ENCODE measurements at places on chromosomes 7 and 10.

- no peak for DNase-seq
Observed at GRCh38 chr7:98698976-98699375, 81.9 kb downstream of the NPTX2 start.

DNA sequence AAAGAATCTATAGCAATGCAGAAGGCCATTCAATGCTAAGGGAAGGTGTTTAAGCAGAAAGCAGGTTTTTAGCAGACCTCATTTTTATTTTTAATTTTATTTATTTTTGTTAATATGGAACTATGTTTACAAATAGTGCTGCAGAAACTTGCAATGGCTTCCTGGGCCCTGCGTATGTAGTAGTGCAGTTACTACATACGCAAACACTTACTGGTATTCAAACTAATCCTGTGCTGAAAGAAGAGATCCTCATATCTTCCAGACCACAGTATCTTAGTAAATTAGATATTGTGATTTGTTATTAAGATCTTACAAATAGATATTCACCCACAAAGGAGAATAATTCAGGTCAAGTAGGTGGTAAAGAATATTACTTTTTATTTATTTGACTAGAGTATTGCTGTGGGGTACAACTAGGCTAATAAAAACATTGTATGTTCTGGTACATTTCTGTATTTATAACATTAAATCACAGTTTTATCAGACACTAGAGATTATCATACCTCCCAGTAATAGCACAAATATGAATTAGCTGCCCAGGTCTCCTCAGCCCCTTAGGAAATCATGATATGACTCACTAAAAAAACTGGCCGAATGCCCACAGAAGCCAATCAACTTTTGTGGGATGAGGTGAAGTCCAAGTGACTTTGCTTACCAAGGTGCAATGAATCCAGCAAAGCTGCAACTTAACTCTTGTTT lies 57.6 kb downstream of the RNLS start:
- no peak for DNase-seq

DNA sequence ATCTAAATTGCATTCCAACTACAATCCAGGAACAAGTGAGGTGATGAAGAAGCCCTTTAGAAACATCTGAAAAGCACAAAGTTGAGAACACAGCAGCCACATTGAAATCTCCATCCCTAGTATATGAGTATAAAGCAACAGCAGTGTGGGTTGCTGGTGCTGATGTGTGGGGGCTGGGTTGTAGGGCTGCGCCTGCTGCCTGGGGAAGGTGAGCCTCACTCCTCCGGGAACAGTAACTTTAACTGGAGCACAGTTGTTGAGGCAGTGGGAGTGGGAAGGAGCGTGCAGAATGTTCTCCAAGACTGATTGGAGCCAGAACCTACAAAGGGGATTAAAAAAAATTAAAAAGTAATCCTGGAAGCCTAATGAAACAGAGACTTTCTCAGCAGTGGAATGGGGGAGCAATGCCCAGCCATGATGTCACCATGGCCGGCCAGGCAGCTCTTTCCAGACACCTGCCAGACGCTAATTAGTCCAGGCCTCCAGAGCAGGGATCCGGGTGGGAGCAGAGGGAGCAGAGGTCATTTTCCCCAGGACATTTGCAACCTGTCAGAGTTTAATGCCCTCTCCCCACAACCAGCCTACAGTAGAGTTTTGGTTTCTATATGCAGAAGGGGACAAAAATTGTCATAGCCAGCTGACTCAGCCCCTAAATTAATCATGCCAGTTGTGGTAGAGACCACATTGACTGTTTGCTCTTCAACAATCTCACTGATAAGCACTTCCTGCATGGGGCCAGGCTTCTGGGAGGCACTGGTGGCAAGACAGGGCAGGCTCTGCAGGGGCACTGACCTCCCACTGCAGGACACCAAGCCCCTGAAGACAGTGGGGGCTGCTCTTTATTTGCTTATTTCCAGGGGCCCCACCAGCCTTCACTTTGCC lies 133.0 kb upstream of the ZNF32 start:
- DNase-seq: no peak

GRCh38 chr10:475709-476454 lies 213.6 kb downstream of the DIP2C start:
- DNase-seq: no peak

DNA sequence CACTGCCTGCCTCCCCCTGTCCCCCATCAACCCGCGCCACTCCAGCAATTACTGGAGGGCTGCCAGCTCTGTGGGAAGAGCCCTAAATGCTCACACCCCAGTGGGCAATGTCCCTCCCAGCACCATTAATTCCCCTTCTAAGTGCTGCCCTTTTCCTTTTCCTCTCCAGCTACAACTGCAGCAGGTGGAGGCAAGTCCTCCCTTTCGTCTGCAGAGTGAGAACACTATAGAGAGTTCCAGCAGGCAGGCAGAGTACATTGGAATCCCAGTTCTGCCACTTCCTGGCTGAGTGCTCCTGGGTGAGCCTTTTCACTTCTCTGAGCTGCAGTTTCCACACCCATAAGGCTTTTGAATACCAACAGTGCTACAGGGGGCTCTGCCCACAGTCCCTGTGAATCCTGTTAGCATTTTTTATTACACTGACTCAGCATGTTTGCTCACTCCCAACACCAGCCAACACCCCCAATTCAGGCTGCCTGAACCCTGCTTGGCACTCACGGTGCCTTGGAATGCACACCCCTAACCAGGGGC lies 447.0 kb downstream of the GRID1 start:
- DNase-seq: no peak

DNA sequence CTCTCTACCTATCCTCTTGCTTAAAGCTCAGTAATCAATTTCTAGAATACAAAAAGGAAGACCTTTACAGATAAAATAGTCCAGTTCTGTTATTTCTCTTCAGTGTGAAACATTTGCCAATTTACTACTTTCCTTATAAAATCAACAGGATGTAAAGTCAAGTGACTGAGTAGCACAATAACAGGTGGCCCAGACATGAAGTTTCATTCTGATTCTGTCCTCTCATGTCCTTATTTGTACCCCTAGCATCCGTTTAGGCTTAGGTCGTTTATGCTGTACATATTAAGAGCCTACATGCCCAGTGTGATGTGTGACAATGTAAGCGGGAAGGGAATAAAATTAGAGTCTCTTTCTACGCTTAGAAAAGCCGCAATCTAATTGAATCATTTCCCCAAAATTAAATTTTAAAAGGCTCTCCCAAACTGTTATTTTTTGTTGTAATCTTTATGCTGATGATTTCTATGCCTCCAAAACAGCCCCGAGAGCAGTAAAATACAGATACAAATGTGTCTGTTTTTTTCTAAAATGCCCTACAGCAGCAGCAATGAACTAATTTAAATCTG lies 29.1 kb downstream of the EPC1 start:
- DNase-seq: no peak

DNA sequence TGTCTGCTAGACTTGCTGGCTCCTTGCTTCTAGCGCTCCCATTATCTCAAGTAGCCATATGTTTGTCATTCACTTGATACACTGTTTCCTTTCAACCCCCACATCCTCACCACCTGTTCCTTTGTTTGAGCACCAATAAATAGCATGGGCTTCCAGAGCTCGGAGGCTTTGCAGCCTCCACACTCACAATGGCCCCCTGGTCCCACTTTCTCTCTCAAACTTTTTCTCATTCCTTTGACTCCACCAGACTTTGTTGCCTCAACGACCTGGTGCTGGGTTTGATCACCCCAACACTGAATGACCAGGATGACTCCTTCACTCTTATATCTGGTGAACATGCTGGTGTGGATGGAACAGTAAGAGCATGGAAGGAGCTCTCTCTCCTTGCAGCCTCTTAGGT lies 114.5 kb upstream of the TRIM24 start:
- DNase-seq: no peak

DNA sequence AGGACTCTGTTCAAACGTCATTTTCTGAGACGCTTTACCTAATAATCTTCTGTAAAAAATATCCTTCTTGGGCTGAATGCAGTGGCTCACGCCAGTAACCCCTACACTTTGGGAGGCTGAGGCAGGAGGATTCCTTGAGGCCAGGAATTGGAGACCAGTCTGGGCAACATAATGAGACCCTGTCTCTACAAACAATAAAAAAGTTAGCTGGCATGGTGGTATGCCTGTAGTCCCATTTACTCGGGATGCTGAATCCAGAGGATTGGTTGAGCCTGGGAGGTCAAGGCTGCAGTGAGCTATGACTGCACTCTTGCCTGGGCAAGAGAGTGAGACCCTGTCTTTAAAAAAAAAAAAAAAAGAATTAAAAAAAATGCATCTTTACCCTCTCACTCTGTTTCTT lies 5.1 kb downstream of the STAM start:
- DNase-seq: no peak

Measured in activated T-cell treated with anti-CD3 and anti-CD28 coated beads, Interleukin-2, amount 50 U/mL, for 1 hour (primary cell).